H7 (cell line): ENCODE measurements at places on chromosomes 16 and 17. TPM values are rescaled to one million over a fixed set of nuclear protein-coding genes. Genes with fewer than 3 reads are reported as not detected.
A peak's percentile ranks its signal among the peaks of the same experiment; 100 is the strongest.

GRCh38 chr17:3647769-3648555 lies 11.4 kb downstream of the CTNS start:
- DNase-seq: peak; percentile 81

DNA sequence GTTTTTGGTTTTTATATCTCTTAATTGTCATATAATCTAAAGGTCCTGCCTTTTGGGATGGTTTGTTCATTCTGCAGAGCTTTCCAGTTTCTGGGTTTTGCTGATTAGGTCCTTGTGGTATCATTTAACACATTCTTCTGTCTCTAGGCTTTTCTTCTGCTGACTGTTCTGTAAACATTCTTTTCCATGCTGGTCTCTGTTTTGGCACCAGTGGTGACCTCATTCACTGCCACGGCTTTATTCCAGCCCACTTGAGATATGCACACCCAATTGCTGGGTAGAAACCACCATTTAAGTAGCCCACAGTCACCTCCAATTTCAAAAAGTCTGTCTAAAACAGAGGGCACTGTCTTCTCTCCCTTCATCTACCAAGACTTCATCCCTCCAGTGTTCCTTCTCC lies 31.1 kb upstream of the COX10 start:
- no peak for DNase-seq

The NOG gene
- total RNA-seq: 0.78 and 4.1 TPM in 2 replicates

The STH gene
- not detected in 2 replicates for total RNA-seq

The SPATA22 gene
- total RNA-seq: 0.10 and 1.3 TPM in 2 replicates

The ARL4D gene
- 20.3 and 43.0 TPM in 2 replicates for total RNA-seq

The TVP23A gene
- total RNA-seq: 0.26 and 0.55 TPM in 2 replicates

GRCh38 chr16:67667453-67667816 lies 821 bp downstream of the C16orf86 start:
- peak; percentile 72 for DNase-seq
